ENCODE measurements at places on chromosomes 7 and 10. TPM values are rescaled to one million over a fixed set of nuclear protein-coding genes. Genes with fewer than 3 reads are reported as not detected.

SEMA3D gene
- total RNA-seq: not detected

ITPRID1 gene
- not detected for total RNA-seq

ZNF117 gene
- total RNA-seq: 5.9 TPM

SPDYE5 gene
- not detected for total RNA-seq

SFRP5 gene
- total RNA-seq: 13.6 TPM

GRCh38 chr10:31723106-31723750, 205.4 kb downstream of the ARHGAP12 start:
- H3K4me3 ChIP-seq: no peak overlapping the region
- peaks cover 3% of the 10 kb centered on the region for H3K4me1 ChIP-seq
- no peak overlapping the region for H3K27ac ChIP-seq
- H3K27me3 ChIP-seq: peaks cover 9% of the 10 kb centered on the region
- DNase-seq: no peak
- H3K36me3 ChIP-seq: no peaks in the 10 kb centered on the region

DNA sequence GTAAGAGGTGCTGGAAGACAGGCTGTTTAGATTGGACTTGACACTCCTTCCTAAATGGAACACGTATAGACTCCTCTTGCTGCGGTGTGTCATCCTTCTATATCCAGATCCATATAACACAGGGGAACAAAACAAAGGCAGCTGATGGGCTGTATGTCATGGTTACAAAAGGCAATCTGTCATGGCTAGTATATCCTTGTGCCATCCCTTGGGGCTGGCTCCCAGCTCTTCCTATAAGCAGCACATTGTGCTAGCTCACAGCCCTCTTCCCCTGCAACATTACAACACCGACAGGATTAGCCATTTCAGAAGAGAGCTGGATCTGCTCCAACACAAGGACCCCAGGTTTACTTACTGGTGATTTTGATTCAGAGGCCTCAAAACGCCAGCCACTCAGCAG, 15.3 kb downstream of the LIPK start:
- H3K27me3 ChIP-seq: no peaks in the 10 kb centered on the region
- no peaks in the 10 kb centered on the region for H3K4me1 ChIP-seq
- no peaks in the 10 kb centered on the region for H3K36me3 ChIP-seq

GRCh38 chr10:12165999-12166775, 29.5 kb downstream of the NUDT5 start:
- DNase-seq: no peak
- peaks cover 91% of the 10 kb centered on the region for H3K36me3 ChIP-seq
- no peaks in the 10 kb centered on the region for H3K27me3 ChIP-seq

DNA sequence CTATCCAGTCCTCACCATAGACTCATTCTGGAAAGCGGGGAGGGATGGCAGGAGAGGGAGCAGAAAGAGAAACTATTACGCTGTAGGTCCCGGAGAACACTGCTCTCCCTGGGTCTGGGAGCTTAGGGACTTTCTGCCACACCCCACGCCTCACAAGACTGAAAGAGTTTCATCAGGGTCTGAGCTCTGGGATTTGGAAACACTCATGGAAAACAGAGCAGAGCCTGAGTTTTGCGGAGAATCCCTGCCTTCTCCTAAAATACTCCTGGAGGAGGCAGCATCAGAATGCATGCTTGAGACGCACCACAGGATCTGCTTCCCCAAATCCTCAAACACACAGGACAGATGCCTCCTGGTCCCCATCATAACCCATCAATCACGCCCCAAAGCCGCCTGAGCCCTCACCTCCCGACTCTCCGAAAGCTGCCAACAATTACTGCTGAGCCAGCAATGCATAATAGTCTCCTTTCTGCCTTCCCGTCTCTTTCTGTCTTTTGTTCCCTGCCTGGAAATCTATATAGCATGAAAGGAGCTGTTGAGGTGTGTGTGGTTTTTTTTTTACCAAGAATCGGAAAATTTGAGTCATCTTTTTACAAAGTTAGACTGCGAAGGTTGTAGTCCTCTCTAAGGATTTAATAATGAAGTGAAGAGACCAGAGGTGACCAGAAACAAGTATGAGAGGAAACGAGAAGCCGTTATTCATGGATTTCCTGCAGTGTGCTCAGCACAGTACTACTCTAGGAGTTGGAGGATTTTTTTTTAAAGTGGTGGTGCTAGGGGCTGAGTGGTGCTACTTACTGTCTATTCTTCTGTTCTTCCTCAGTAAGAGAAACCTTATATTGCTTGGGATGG, 37.7 kb downstream of the ASB13 start:
- no peak for DNase-seq
- H3K27ac ChIP-seq: no peak overlapping the region
- no peaks in the 10 kb centered on the region for H3K36me3 ChIP-seq
- no peak overlapping the region for H3K4me3 ChIP-seq
- H3K27me3 ChIP-seq: peaks cover 15% of the 10 kb centered on the region

GRCh38 chr7:38425509-38425908, 152.1 kb upstream of the TARP start:
- no peaks in the 10 kb centered on the region for H3K27me3 ChIP-seq
- peak overlapping the region; percentile 69 for H3K4me3 ChIP-seq
- no peak for DNase-seq
- peaks cover 47% of the 10 kb centered on the region for H3K4me1 ChIP-seq
- H3K27ac ChIP-seq: peak overlapping the region; percentile 82

- H3K27ac ChIP-seq: peak overlapping the region; percentile 26
- H3K27me3 ChIP-seq: no peaks in the 10 kb centered on the region
- no peak for DNase-seq
- H3K4me3 ChIP-seq: no peak overlapping the region
Observed at GRCh38 chr10:50508315-50509051, 115.3 kb downstream of the SGMS1 start.

GRCh38 chr7:73671857-73672445, 4.3 kb downstream of the VPS37D start:
- no peak overlapping the region for H3K4me3 ChIP-seq
- no peaks in the 10 kb centered on the region for H3K36me3 ChIP-seq
- H3K27me3 ChIP-seq: no peaks in the 10 kb centered on the region
- peaks cover 11% of the 10 kb centered on the region for H3K4me1 ChIP-seq
- no peak for DNase-seq

- no peaks in the 10 kb centered on the region for H3K36me3 ChIP-seq
- H3K4me3 ChIP-seq: no peak overlapping the region
- H3K27me3 ChIP-seq: peaks cover 6% of the 10 kb centered on the region
- no peak overlapping the region for H3K27ac ChIP-seq
Observed at GRCh38 chr7:80732630-80733029, 94.2 kb downstream of the CD36 start.

GRCh38 chr7:16727736-16728135, 25.8 kb upstream of the TSPAN13 start:
- H3K4me3 ChIP-seq: no peak overlapping the region
- DNase-seq: no peak
- no peaks in the 10 kb centered on the region for H3K27me3 ChIP-seq
- H3K4me1 ChIP-seq: no peaks in the 10 kb centered on the region
